ENCODE measurements at places on chromosomes 4 and X.

DNA sequence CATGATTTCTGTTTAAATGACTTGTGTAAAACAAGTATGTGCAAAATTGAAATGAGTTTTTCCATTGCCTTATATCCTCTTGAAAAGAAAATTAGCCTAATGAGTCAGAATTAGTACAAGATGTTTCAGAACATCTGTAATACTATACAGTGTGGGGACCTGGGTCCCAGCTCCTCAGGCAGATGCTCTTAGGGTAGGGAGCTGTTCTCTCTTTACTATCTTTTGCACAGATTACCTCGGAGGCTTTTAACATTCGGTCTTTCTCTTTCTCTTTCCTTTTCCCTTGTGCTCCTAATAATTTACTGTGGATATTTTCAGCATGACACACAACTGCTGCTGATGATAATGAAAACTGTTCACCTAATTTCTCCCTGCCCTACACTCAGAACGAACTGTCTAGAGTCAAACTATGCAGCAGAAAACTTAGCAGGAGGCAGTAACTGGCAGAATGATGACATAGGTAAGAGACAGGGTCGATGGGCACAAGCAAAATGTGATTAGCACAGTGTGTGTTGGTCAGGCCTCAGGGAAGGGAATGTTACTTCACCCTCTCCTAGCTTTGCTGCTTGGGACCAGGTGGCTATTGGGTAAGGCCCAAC lies 455.3 kb downstream of the PDHA2 start:
- DNase-seq, result no peak

- no peak for DNase-seq
These were observed 42.4 kb upstream of the GAB1 start for GRCh38 chr4:143294310-143294709.

- no peak for DNase-seq
These were observed 442.9 kb upstream of the BOD1L1 start for GRCh38 chr4:14070289-14070880.

GRCh38 chrX:153179131-153179530 lies at the start of gene MAGEA1:
Gene MAGEA1 (plus strand): TSS chrX:153179284. CDS start chrX:153182390, 3,106 bp downstream.
- DNase-seq, result no peak

- DNase-seq, result no peak
These were observed 32.8 kb upstream of the ADAD1 start for GRCh38 chr4:122346036-122346435.

DNA sequence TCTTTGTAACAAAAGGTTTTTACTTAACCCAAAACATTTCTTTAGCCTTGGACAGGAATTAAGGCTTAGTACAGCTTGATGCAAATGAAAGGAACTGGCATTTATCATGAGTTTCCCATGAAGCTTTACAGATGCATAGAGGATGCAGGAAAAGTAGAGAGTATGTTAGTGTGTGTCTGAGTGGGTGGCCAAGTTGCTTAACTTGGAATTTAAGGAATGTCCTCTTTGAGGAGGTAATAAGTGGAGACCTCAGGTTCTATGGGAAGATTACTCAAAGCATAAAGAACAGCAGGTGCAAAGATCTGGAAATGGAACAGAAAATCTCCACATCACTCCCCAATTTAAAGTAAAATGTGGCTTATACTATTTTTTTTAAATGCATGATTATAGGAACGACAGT lies 457.9 kb downstream of the KCNIP4 start:
- no peak for DNase-seq

DNA sequence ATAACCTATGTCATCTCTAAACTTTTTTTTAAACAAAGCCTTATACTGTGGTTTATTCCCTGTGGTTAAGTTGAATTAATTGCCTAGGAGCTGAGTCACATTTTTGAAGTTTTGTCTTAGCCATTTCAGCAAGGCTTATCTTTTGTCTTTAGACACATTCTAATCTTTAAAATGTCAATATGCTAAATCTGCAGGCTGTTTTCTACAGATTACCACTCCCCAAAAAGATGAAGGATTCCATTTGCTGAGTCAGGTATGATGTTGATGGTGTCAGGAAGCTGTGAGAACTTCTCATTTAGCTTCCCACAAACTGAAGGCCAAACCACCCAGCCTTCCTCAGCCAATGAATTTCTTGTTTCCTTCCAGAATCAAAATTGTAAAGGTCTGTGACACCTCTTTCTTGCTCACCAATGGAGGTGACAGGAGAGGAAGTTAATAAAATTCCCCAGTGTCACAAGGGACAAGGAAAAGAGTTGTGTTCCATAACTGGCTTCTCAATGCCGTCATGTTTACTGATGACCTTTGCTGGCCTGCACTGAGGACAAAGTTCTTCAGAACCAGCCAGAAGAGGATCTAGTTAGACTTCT lies 3.7 kb upstream of the CXCL6 start:
- no peak for DNase-seq

DNA sequence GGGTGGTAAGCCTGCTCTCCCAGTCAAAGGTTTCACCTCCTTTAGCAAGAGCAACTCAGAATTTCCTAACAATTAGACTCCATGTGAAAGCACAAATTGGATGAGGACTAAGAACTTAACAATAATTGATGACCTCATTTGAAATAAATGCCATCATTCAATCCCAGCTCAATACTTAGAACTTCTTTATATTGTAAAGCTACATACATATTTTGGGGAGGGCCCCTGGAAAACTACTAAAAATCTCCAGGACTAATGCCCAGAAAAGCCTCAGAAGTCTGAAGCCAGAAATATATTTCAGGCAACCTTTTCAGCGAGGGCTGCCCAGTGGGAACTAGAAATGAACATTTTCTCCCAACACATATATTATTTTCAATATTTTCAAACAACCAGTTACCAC lies 38.1 kb downstream of the AMOT start:
- DNase-seq, result no peak

- peak; percentile 43 for DNase-seq
These were observed 164.4 kb downstream of the QDPR start for GRCh38 chr4:17347445-17347844.

- DNase-seq, result no peak
These were observed 54.7 kb downstream of the OTC start for GRCh38 chrX:38407126-38407525.

- DNase-seq, result no peak
These were observed 4.3 kb upstream of the SLC26A1 start for GRCh38 chr4:997375-998071.

GRCh38 chr4:180706766-180707165 lies 1536.4 kb upstream of the TENM3 start:
- DNase-seq, result no peak

Data from stimulated activated CD4-positive, alpha-beta T cell treated with anti-CD3 and anti-CD28 coated beads, Interleukin-15, amount 100 ng/mL, for 24 hours (primary cell).